H1 (cell line): ENCODE measurements at places on chromosomes 7 and 10. TPM values are rescaled to one million over a fixed set of nuclear protein-coding genes. Genes with fewer than 3 reads are reported as not detected.

- DNase-seq: no peak
These were observed 68.0 kb upstream of the PPP1R3C start for GRCh38 chr10:91700788-91701444.

- DNase-seq: no peak
These were observed 894 bp downstream of the ATXN7L1 start for GRCh38 chr7:105875505-105875904.

- DNase-seq: no peak
These were observed 6.2 kb upstream of the OR6B1 start for GRCh38 chr7:143993924-143994323.

GRCh38 chr10:63720072-63720537, 198.9 kb downstream of the REEP3 start:
- DNase-seq: no peak

- no peak for DNase-seq
These were observed 21.4 kb upstream of the CPVL start for GRCh38 chr7:29167721-29168120.

DNA sequence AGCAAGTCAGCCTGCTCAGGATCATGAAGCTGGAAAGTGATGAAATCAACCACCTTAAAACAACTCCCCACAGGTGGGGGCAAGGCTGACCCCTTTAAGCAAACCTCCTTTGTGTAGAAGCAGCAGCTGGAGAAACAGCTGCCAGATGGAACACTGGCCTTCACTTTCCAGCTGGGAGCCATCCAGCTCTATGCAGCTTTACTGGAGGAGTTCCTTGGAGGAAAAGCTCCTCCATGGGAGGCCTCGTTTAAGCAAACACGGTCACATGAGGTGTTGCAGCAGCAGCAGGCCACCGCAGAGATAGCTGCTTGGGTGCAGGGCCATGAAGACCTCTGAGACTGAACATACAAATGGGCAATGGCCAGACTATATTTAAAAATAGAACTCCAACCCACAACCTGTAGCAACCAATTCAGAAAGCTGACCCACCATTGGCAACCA, 13.0 kb upstream of the DLG5 start:
- no peak for DNase-seq

GRCh38 chr10:99906470-99906869, 103.3 kb downstream of the DNMBP start:
- DNase-seq: no peak

DNA sequence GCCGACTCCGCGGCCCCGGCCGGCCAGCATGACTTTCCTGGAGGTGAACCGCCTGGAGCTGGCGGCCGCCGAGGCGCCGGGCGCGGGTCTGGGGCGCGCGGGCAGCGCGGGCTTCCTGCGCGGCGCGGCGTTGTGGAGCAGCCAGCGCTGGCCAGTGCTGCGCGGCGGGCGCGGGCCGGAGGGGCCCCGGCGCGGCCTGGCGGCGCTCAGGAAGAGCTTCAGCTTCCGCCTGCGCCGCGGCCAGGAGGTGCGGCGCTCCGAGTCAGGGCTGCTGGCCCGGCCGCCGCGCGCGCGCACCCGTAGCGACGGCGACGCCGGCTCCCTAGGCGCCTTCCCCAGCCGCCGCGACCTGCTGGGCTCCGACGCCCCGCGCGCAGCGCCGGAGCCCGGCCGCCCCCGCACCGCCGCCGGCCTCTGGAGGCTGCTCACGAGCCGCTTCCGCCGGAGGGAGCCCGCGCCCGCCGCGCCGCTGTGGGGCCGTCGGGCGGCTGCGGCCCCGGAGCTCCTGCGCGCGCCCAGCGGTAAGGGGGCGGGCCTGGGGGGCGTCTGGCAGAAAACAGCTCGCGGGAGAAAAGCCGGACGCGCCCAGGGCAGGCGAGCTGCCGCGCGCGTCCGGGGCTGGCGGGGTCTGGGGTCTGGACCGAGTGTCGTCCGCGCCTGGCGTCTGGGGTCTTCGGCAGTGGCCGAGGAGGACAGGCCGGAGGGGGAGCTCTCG, 29.0 kb downstream of the AGAP3 start:
- DNase-seq: no peak

GRCh38 chr7:114645451-114645850, 230.8 kb downstream of the FOXP2 start:
- DNase-seq: no peak

GRCh38 chr7:130960208-130960988, 226.4 kb upstream of the KLF14 start:
- no peak for DNase-seq

- DNase-seq: no peak
These were observed 98.2 kb downstream of the CCNY start for GRCh38 chr10:35434533-35434932.

GRCh38 chr10:97089209-97089870, 96.4 kb downstream of the SLIT1 start:
- DNase-seq: no peak

DNA sequence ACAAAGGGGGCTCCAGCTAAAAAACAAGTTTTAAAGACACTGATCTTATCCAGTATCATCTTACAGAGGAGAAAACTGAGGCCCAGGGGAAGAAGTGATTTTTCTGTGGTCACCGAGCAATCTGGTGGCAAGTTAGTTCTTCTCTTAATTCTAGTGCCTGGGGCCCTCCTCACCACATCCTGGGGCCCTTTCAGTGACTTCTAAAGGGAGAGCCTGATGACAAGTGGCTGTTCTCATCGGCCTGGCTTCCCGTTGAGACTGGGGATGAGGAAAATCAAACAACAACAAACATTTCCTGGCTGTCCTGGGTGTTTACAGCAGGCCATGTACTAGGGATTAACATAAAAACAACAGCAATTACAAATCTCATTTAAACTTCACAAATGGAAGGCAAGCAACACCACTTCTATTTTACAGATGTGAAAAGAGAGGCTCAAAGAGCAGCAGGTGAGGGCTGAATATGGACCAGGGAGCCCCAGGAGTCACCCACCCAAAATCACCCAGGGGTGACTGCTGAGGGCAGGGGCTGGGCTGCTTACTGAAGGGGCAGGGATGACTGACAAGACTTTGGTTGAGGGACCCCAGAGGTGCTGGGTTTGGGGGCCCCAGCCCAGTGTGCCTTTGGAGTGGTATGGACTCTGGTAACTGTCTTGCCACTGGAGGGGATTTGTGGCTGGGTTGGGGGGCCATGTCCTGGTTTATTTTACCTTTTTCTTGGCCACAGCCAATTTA, 24.7 kb upstream of the MTPAP start:
- DNase-seq: no peak

DNA sequence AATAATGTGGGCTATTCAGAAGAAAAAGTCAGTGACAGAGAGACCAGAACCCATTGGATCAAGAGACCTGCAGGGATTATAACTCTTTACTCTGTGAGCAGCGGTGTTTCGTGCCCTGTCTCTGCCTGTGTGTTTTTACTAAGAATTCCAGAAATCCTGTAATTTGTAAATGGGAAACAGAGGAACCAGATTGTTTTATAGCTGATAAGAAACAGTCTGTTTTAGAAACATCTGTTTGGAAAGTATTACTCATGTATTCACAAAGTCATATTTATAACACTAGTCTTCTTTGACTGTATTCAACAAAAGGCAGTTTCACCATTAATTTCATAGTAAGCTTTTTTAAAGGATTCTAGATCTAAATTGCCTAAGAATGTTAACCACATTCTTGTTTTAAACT, 30.0 kb upstream of the VDAC2 start:
- no peak for DNase-seq

DNA sequence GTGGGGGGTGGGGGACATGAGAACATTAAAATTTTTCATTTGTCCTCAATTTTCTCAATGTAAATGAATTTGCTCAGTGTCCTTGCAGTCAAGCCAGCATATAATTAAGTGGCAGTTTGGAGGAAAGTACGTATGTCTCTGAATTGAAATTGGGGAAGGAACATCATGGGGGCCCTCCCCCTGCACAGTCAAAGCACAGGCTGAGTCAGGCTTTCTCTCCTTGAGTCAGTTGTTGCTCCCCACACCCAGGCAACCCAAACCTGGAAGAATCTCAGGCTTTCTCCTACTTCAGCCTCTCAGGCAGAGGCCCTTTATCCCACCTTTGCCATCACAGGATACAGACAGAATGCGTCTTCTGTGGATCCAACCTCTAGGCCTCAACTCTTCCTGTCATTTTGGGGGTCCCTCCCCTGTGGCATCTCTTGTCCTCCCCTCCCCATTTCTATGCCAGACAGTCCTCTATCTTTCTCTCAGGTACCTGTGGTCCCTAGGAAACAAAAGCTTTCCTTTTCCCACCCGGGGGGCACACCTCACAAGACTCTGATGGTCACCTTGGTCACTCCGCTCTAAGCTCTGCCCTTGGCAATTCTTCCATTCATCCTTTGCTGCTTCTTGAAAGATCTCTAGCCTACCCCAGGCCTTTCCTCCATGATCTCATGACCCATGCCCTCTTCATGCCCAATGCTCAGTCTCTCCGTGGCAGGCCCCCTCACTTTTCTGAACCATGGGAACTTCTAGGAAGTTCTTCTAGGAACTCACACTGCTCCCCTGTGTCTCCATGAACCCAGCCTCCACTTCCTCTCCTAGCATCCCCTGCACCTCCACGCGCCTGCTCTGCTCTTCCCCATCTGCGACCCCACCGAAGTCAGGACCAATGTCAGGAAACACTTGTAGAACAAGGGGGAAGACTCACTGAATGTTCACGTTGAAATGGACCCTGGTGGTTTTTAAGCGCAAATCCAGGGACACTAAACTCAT, 40.4 kb downstream of the CREB3L2 start:
- no peak for DNase-seq

DNA sequence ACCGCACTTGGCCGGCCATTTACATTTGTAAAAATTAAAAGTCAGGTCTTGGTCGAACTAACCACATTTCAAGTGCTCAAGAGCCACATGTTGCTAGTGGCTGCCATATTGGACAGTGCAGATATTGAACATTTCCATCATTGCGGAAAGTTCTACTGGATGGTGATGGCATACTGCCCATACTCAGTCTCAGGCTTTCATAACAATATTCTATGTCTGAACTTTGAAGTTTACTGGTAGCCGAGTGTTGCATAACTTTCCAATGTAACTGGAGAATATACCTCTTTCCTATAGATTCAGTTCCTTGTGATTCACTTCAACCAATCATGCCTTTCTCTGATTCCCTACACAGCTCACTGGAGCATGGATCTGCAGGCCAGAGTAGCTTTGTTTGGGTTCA, 43.7 kb downstream of the PSMC2 start:
- DNase-seq: no peak

DNA sequence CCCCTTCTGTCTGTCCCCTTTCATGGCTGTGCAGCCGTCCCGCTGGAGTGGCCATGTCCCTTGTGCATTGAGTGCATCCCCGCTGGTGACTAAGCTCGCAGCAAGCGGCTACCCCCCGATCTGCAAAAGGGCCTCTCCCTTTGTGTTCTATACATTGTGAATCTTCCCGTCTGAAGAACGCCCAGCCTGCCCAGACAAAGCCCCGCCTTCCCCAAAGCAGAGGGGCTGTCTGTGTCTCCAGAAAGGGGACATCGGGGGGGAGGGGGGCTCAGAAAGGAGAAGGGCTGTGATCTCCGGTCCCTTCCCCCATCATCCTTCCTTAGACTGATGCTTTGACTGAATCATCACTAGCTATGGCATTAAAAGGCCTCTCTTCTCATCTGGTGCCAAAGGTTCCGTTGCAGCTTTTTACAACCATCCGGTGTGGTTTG, 11.9 kb downstream of the NPTX2 start:
- no peak for DNase-seq

- DNase-seq: no peak
These were observed 87.2 kb downstream of the MDFIC start for GRCh38 chr7:115009139-115009538.

GRCh38 chr10:35795131-35795824, 153.2 kb upstream of the FZD8 start:
- no peak for DNase-seq

DNA sequence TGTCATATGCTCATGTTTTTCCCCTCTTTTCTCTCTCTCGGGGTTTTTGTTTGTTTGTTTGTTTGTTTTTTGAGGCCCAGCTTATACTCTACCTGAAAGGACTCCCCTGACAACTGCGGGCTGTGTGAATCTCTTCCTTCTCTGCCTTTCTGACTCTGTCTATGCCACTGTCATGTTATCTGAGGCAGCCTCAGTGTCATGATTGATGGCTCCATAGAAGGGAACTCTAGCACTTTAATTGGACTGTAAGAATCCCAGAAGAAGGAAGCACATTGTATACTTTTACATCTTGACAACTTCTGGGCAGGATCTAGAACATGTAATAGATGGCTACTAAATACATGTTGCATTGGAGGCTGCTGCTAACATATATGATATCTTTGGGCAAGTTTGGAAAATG, 25.4 kb downstream of the AKR1B15 start:
- DNase-seq: no peak

- no peak for DNase-seq
These were observed 786.5 kb upstream of the C7orf33 start for GRCh38 chr7:147804032-147804431.

DNA sequence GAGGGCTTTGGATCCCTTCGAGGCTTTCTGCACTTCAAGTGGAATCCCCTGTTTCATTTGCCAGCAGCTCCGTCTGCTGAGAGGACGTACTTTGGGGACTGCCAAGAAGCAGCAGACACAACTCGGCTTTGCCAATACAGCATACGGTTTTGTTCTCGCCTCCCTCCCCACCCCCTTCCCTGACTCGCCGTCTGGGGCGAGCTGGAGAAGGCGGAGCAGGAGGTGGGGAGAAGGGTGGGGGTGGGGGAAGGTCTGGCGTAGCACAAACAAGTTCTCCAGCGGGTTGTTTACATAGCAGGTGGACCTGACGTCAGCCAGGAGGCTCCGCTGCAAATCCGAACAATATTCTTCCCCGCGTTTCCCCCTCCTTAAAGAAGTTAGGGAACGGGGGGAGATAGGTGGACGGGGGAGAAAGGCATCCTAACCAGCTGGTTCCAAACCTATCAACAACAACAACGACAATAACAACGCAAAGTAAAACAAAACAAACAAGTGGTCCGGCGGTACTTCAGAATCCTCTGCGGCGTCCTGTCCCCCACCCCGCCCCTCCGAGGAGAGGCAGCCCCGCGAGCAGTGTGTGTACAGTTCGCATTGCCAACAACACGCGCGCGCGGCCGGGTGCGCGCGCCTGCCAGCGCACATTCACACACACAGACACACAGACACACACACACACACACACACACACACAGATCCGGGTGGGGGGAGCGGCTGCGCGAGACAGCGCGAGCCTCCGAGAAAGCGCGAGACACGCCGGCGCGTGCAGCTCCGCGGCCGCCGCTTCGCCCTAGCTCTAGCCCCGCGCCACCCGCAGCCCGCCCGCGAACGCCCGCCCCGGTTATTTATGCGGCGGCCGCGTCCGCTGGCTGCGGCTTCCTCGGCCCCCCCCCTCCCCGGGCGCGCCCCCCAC, 167.0 kb upstream of the PPP1R3A start:
- peak; percentile 74 for DNase-seq

DNA sequence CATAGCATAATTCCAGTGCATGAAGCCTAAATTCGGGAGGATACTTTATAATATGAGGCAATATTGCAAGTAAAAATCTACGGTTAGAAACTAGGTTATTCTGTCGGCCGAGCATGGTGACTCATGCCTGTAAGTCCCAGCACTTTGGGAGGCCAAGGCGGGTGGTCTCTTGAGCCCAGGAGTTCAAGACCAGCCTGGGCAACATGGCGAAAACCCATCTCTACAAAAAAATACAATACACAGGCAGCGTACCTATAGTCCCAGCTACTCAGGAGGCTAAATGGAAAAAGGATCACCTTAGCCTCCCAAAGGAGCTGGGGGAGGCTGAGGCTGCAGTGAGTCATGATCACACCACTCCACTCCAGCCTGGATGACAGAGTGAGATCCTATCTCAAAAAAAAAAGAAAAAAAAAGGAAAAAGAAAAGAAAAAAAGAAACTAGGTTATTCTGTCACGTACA, 14.2 kb downstream of the SKAP2 start:
- DNase-seq: no peak

HHEX gene
- total RNA-seq: 1.5 and 1.7 TPM in 2 replicates

TSPAN14 gene
- 57.8 and 57.9 TPM in 2 replicates for total RNA-seq

IDI2 gene
- total RNA-seq: not detected in 2 replicates

EPO gene
- 0.48 and 0.95 TPM in 2 replicates for total RNA-seq

KAZALD1 gene
- total RNA-seq: 0.84 and 1.9 TPM in 2 replicates

CDHR1 gene
- total RNA-seq: 8.7 and 10.5 TPM in 2 replicates

SLC13A4 gene
- 3.7 and 3.9 TPM in 2 replicates for total RNA-seq
